T-helper 1 cell treated with Interleukin-12 subunit alpha and Interleukin-12 subunit beta and Interleukin-4 antibody, amounts not matched to agents 30 ng/mL and 1 ng/mL, for 36 hours (primary cell): ENCODE measurements at places on chromosomes 1 and 21. TPM values are rescaled to one million over a fixed set of nuclear protein-coding genes. Genes with fewer than 3 reads are reported as not detected.

Gene NRIP1
- 11.6 and 12.9 TPM in 2 replicates for total RNA-seq

Gene S100A7
- not detected in 2 replicates for total RNA-seq

Gene KIF17
- total RNA-seq, result not detected in 2 replicates

Gene OR2L8
- 0.34 TPM in 1 of 2 replicates, not detected in the other for total RNA-seq

Gene EPRS1
- total RNA-seq, result 110 and 122 TPM in 2 replicates

Gene CSMD2
- total RNA-seq, result not detected in 2 replicates

Gene GBP4
- total RNA-seq, result 147 and 150 TPM in 2 replicates

Gene ANGPTL3
- not detected in 2 replicates for total RNA-seq

Gene AMY1A
- not detected in 2 replicates for total RNA-seq

Gene KRTAP7-1
- total RNA-seq, result not detected in 2 replicates

Gene OXCT2
- total RNA-seq, result 0.22 TPM in 1 of 2 replicates, not detected in the other

Gene CDKN2C
- total RNA-seq, result 30.0 and 30.2 TPM in 2 replicates

Gene GREM2
- total RNA-seq, result 0.95 and 1.1 TPM in 2 replicates

Gene ZBTB40
- total RNA-seq, result 22.1 TPM in 2 replicates

Gene CD1E
- total RNA-seq, result not detected in 2 replicates

Gene NME7
- 16.1 and 21.5 TPM in 2 replicates for total RNA-seq

Gene RHD
- total RNA-seq, result not detected in 2 replicates

Gene XCL2
- total RNA-seq, result 4.1 and 8.9 TPM in 2 replicates

Gene NUDT17
- 2.9 and 3.6 TPM in 2 replicates for total RNA-seq

Gene IFNLR1
- total RNA-seq, result 1.2 and 1.6 TPM in 2 replicates

Gene DENND2C
- total RNA-seq, result 0.15 and 0.37 TPM in 2 replicates

Gene LAX1
- 12.6 and 14.6 TPM in 2 replicates for total RNA-seq

Gene CCDC181
- not detected in 2 replicates for total RNA-seq

Gene SPRR2A
- total RNA-seq, result not detected in 2 replicates

Gene IL12RB2
- 151 and 159 TPM in 2 replicates for total RNA-seq

Gene MR1
- 38.8 and 39.7 TPM in 2 replicates for total RNA-seq

Gene HES4
- 0.39 and 0.46 TPM in 2 replicates for total RNA-seq

Gene VHLL
- total RNA-seq, result not detected in 2 replicates

Gene TMEM51
- total RNA-seq, result 0.10 and 0.24 TPM in 2 replicates
